ENCODE measurements at places on chromosomes 1 and 21.

- no peak for DNase-seq
Observed at GRCh38 chr1:221162352-221162751, 283.1 kb downstream of the HLX start.

GRCh38 chr1:203465948-203466347 lies 9.7 kb upstream of the PRELP start:
- DNase-seq: no peak

DNA sequence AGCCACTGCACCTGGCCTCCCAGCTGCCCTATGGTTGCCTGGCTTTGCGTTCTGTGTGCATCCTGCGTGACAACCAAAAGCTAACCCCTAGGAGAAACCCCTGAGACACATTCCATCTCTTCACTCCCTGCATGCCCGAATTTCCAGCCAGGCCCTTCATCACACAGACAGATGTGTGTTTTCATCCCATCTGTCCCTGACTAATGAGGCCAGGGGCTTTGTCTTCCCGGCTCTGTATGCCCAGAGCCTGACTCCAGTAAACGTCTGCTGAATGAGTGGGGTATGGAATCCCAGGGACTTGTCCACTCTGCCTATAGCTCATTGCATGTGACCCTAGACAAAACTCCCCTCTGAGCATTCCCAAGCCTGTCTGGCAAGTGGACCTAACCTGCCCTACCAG lies 9.6 kb downstream of the ESPN start:
- no peak for DNase-seq

- no peak for DNase-seq
Observed at GRCh38 chr1:28058971-28059878, 29.2 kb downstream of the EYA3 start.

GRCh38 chr1:25872713-25873112 lies 2.8 kb downstream of the PAQR7 start:
- peak; percentile 16 for DNase-seq

DNA sequence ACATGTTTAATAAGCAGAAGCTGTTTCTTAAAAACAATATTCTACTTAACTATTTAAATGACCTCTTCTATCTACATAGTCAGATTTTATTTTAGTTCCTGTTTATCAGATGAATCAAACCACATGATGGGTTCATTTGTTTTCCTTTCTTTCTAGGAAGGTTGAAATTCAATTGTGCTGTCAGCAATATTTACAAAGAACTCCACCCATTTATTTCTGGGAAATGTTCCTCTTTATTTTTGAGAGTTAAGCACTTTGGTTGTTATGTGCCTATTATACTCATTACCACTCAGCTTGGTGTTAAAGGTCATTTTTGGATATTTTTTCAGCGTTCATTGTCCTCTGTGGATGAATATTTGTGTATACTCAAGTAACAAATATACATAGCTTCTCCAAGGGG lies 84.9 kb downstream of the C4BPA start:
- no peak for DNase-seq

GRCh38 chr1:25148673-25149300 lies 83.5 kb downstream of the SYF2 start:
- DNase-seq: peak; percentile 34

- peak; percentile 32 for DNase-seq
Observed at GRCh38 chr1:8816831-8817411, 519 bp downstream of the RERE start.
